Activated naive CD4-positive, alpha-beta T cell treated with anti-CD3 and anti-CD28 coated beads, Interleukin-2, amount 50 U/mL, for 72 hours (primary cell): ENCODE measurements at places on chromosomes 2 and 18. TPM values are rescaled to one million over a fixed set of nuclear protein-coding genes. Genes with fewer than 3 reads are reported as not detected.

The TSN gene
- 63.9 TPM for total RNA-seq

The TTR gene
- not detected for total RNA-seq

The LHCGR gene
- not detected for total RNA-seq

The PRSS56 gene
- total RNA-seq: not detected

The ALPG gene
- not detected for total RNA-seq

The SIX3 gene
- total RNA-seq: not detected

The HOXD12 gene
- not detected for total RNA-seq

The LYG1 gene
- total RNA-seq: 1.1 TPM
